H9 (cell line): ENCODE measurements at places on chromosomes 5 and 9. TPM values are rescaled to one million over a fixed set of nuclear protein-coding genes. Genes with fewer than 3 reads are reported as not detected.
A peak's percentile ranks its signal among the peaks of the same experiment; 100 is the strongest.

DNA sequence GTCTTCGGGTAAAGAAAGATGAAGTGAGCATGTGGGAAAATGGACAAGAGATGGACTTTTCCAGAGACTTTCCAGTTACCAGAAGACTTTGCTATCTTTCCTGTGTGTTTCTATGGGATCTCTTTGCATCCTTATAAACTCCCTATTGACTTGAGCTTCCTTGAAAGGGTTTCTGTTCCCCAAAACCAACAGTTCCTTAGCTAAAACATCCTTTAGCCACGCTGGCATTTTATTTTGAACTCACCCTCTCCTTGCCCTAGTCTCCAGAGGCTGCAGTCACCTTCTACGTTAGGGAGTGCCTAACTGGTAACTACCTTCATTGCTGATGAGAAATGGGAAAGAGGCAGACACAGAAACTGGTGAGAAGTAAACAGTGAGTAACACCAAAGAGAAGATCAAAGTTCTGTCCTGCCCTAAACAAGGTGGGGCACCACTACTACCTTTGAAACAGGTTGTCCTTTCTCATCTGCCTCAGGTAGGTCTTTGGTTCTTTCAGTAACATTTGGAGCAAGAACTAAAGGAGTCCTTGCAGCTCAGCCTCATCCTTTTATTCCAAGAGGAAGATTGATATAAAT, 402.9 kb downstream of the ENC1 start:
- no peak for DNase-seq
- no peaks in the 10 kb centered on the region for H3K36me3 ChIP-seq
- no peaks in the 10 kb centered on the region for H3K27me3 ChIP-seq
- H3K27ac ChIP-seq, result no peak overlapping the region

The HTR1A gene
- total RNA-seq, result 0.55 and 0.79 TPM in 2 replicates

- no peak overlapping the region for H3K4me3 ChIP-seq
- DNase-seq, result no peak
- peaks cover 4% of the 10 kb centered on the region; the same call in 2 of the 3 replicates for H3K36me3 ChIP-seq
- H3K4me1 ChIP-seq, result no peaks in the 10 kb centered on the region
- H3K27ac ChIP-seq, result no peak overlapping the region
- no peaks in the 10 kb centered on the region for H3K27me3 ChIP-seq
Measured at GRCh38 chr5:124524552-124525232, 221.7 kb downstream of the ZNF608 start.

DNA sequence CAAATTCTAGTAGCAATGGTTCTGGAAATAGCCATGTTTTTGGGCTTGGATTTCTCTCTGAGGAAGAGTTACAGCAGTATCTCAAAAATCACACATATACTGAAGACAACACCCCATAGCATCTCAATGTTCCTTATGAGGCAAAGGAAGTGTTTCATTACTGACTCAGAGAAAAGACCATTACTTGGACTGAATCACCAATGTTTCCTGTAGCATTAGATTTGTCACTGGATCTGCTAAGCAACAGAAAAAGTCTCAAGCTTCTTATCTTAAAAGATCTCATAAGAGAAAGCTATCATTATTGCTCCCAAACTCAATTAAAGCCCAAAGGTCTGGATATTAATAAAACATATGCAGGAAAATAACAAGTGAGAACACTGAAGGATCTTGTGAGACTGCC, 272.4 kb downstream of the ADAMTS6 start:
- DNase-seq, result no peak
- no peak overlapping the region for H3K27ac ChIP-seq
- H3K4me3 ChIP-seq, result no peak overlapping the region
- H3K27me3 ChIP-seq, result no peaks in the 10 kb centered on the region

- no peaks in the 10 kb centered on the region for H3K4me1 ChIP-seq
- no peak overlapping the region for H3K27ac ChIP-seq
- H3K27me3 ChIP-seq, result no peaks in the 10 kb centered on the region; the same call in 1 of the 2 replicates
- no peaks in the 10 kb centered on the region for H3K36me3 ChIP-seq
Measured at GRCh38 chr9:852539-852938, 11.0 kb downstream of the DMRT1 start.

- no peak overlapping the region for H3K27ac ChIP-seq
- no peak overlapping the region for H3K4me3 ChIP-seq
- no peaks in the 10 kb centered on the region for H3K36me3 ChIP-seq
Measured at GRCh38 chr5:7047511-7048261, 334.5 kb downstream of the TENT4A start.

- peaks cover 6% of the 10 kb centered on the region for H3K36me3 ChIP-seq
- no peak overlapping the region for H3K4me3 ChIP-seq
- H3K27ac ChIP-seq, result no peak overlapping the region
- H3K4me1 ChIP-seq, result no peaks in the 10 kb centered on the region; the same call in 1 of the 2 replicates
Measured at GRCh38 chr5:122639864-122640263, 135.0 kb upstream of the SNX2 start.

DNA sequence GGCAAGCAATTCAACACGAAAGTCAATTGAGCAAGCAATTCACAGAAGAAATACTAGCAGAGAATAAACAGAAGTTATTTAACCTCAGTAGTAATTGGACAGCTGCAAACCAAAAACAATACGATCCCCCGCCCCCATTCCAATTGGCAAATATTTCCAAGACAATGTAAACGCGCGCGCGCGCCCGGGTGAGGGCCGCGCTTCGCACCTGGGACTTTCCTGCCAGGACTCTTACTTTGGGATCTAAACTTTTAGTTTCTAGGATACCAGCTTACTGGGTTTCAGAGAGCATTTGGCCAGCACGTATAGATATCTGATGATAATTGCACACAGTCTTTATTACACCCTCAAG, 8.6 kb downstream of the RUFY1 start:
- H3K36me3 ChIP-seq, result peaks cover 16% of the 10 kb centered on the region; the same call in 2 of the 3 replicates
- peak overlapping the region; percentile 94 for H3K27ac ChIP-seq
- peak; percentile 71 for DNase-seq
- H3K27me3 ChIP-seq, result no peaks in the 10 kb centered on the region
- no peaks in the 10 kb centered on the region for H3K4me1 ChIP-seq

DNA sequence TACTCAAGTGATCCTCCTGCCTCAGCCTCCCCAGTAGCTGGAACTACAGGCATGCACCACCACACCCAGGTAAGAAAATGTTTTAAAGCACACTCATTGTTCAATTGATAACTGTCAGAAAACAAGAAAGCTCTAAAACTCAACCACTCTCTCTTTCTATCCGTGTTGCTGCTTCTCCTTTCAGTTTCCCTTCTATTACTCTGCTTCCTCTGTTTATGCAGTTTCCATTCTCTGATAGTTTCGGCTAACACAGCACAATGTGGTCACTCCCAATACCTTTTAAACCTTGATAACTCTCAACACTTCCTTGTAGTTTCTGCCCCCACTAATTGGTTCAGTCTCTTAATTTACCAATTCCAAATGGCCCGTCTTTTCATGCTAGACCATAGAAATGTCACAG, 59.2 kb upstream of the NR4A3 start:
- H3K27ac ChIP-seq, result no peak overlapping the region
- H3K4me3 ChIP-seq, result no peak overlapping the region
- H3K27me3 ChIP-seq, result no peaks in the 10 kb centered on the region
- no peaks in the 10 kb centered on the region for H3K4me1 ChIP-seq
- no peaks in the 10 kb centered on the region for H3K36me3 ChIP-seq
- DNase-seq, result no peak

- no peak overlapping the region for H3K4me3 ChIP-seq
- no peaks in the 10 kb centered on the region for H3K36me3 ChIP-seq
- H3K27ac ChIP-seq, result no peak overlapping the region
- no peaks in the 10 kb centered on the region for H3K4me1 ChIP-seq
- no peak for DNase-seq
Measured at GRCh38 chr9:35861161-35861897, 8.9 kb downstream of the OR13J1 start.

GRCh38 chr5:39977066-39977655, 552.4 kb upstream of the DAB2 start:
- H3K36me3 ChIP-seq, result no peaks in the 10 kb centered on the region
- no peak for DNase-seq
- H3K27ac ChIP-seq, result no peak overlapping the region
- no peaks in the 10 kb centered on the region for H3K4me1 ChIP-seq

- no peaks in the 10 kb centered on the region for H3K27me3 ChIP-seq
- H3K27ac ChIP-seq, result no peak overlapping the region
- no peak overlapping the region for H3K4me3 ChIP-seq
- no peaks in the 10 kb centered on the region for H3K4me1 ChIP-seq
Measured at GRCh38 chr9:91395106-91395552, 28.5 kb downstream of the NFIL3 start.

The ARID3C gene
- total RNA-seq, result not detected in 2 replicates

DNA sequence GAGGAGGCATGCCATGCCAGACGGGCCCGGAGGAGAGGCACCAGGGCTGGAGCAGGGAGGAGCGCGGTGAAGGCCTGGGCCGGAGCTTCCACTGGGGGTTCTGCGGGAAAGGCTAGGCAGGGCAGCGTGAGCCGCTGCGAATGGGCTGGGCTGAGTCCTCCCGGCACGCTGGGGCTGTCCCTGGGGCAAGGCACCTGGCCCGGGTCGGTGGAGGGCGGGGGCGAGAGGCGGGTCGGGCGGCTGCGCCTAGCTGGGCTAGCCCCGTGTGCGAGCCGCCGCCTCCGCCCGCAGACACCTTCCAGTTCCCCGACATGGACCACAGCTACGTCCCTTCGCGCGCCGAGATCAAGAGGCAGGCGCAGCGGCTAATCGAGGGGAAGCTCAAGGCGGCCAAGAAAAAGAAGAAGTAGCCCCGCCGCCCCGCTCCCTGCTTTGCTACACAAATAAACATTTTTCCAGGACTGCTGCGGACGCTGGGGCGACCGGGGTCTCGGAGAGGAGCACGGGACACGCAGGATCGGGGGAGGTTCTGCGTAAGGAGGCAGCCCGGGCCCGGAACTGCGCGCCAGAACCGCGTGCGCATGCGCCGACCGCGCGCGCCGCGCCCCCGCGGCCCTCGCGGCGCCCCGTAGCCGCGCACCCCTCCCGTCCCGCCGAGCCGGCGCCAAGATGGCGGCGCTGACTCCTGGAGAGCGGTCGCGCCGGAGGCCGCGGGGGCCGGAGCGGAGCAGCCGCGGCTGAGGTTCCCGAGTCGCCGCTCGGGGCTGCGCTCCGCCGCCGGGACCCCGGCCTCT, at the start of gene RABL6:
TSS of gene RABL6 (plus strand) at position 668 of the 794 bp plus-strand sequence. CDS start 249 bp downstream, outside the sequence.
- no peak within 1 kb of the TSS for H3K27ac ChIP-seq
- H3K4me3 ChIP-seq, result peak within 1 kb of the TSS; percentile 80
- peaks cover 37% of the 10 kb centered on the region for H3K36me3 ChIP-seq
- H3K27me3 ChIP-seq, result no peaks in the 10 kb centered on the region; the same call in 1 of the 2 replicates

GRCh38 chr9:35863583-35863982, 6.6 kb downstream of the OR13J1 start:
- DNase-seq, result no peak
- H3K4me3 ChIP-seq, result no peak overlapping the region
- H3K27ac ChIP-seq, result no peak overlapping the region
- no peaks in the 10 kb centered on the region for H3K27me3 ChIP-seq
- H3K4me1 ChIP-seq, result peaks cover 2% of the 10 kb centered on the region; the same call in 1 of the 2 replicates

DNA sequence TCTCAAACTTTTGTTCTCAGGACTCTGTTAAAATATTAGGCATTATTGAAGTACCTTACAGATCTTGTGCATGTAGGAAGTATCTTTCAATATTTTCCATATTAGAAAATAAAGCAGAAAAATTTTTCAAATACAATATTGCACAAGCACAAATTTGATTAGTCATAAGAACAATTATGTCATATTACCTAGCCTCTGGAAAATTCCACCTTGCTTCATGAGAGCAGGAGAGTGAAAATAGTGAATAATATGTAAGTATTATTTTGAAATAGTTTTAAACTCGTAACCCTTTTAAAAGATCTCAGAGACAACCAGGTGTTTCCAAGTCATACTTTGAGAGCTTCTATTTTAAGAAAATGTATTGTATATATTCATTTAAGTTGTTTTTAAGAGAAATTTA, 1672.9 kb upstream of the ACO1 start:
- H3K36me3 ChIP-seq, result no peaks in the 10 kb centered on the region
- H3K4me1 ChIP-seq, result no peaks in the 10 kb centered on the region
- no peaks in the 10 kb centered on the region for H3K27me3 ChIP-seq
- no peak for DNase-seq
- H3K4me3 ChIP-seq, result no peak overlapping the region

GRCh38 chr9:130140706-130141105, 31.5 kb upstream of the NCS1 start:
- H3K27me3 ChIP-seq, result no peaks in the 10 kb centered on the region
- H3K4me1 ChIP-seq, result peaks cover 26% of the 10 kb centered on the region; the same call in 1 of the 2 replicates
- peaks cover 11% of the 10 kb centered on the region for H3K36me3 ChIP-seq

GRCh38 chr5:32325616-32326015, 12.9 kb upstream of the MTMR12 start:
- H3K27me3 ChIP-seq, result no peaks in the 10 kb centered on the region
- no peak for DNase-seq
- no peaks in the 10 kb centered on the region for H3K4me1 ChIP-seq
- no peaks in the 10 kb centered on the region; the same call in 2 of the 3 replicates for H3K36me3 ChIP-seq

- H3K36me3 ChIP-seq, result peaks cover 20% of the 10 kb centered on the region
- no peak overlapping the region for H3K27ac ChIP-seq
- H3K4me3 ChIP-seq, result no peak overlapping the region
- no peak for DNase-seq
- no peaks in the 10 kb centered on the region; the same call in 1 of the 2 replicates for H3K27me3 ChIP-seq
- H3K4me1 ChIP-seq, result no peaks in the 10 kb centered on the region
Measured at GRCh38 chr5:32044939-32045338, 129.2 kb downstream of the GOLPH3 start.

The N4BP3 gene
- 32.1 and 32.4 TPM in 2 replicates for total RNA-seq

The OLFM1 gene
- total RNA-seq, result 34.1 and 36.8 TPM in 2 replicates

DNA sequence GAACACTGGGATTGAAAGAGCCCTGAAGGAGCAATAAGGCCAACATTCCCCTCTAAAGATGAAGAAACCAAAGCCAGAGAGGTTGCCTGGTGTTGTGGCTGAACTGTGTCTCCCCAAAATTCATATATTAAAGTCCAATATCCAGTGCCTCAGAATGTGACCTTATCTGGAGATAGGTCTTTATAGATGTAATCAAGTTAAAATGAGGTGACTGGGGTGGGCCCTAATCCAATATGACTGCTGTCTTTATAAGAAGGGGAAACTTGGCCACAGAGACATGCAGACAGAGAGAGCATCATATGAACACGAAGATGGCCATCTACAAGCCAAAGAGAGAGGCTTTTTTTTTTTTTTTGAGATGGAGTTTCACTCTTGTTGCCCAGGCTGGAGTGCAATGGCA, 66.9 kb upstream of the PLPP1 start:
- no peak overlapping the region for H3K27ac ChIP-seq
- H3K36me3 ChIP-seq, result no peaks in the 10 kb centered on the region
- H3K4me3 ChIP-seq, result no peak overlapping the region
- DNase-seq, result no peak
- peaks cover 6% of the 10 kb centered on the region; the same call in 1 of the 2 replicates for H3K4me1 ChIP-seq

The FBLL1 gene
- 3.6 and 4.8 TPM in 2 replicates for total RNA-seq

DNA sequence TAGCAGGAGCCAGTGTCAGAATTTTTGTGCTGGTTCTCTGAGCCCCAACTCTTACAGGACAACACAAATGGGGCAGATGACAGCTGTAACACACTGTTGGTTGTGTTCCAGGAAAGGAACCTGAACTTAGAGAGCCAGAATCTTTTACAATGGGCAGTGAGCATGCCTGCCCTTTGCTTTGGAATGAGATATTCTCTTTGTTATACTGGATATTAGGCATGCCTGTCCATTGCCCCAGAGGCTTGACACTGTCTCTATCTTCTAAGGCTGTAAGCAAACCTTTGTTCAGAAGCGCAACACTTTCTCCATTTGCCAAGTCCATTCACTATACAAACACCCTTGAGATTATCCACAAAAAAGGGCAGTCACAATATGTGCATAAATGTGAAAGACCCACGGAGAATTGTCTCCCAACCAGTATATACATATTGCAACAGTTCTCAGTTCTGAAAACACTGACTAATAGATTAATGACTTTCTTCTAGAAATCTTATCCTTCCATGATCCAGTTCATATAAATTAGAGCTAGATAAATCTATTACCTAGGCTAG, 26.3 kb upstream of the CEP120 start:
- no peaks in the 10 kb centered on the region for H3K36me3 ChIP-seq
- H3K27ac ChIP-seq, result no peak overlapping the region
- H3K4me1 ChIP-seq, result no peaks in the 10 kb centered on the region
- H3K27me3 ChIP-seq, result no peaks in the 10 kb centered on the region
- no peak for DNase-seq

- H3K27ac ChIP-seq, result no peak overlapping the region
- no peak overlapping the region for H3K4me3 ChIP-seq
- H3K27me3 ChIP-seq, result no peaks in the 10 kb centered on the region
- peaks cover 11% of the 10 kb centered on the region; the same call in 1 of the 2 replicates for H3K4me1 ChIP-seq
- DNase-seq, result no peak
Measured at GRCh38 chr5:76542887-76543690, 80.1 kb downstream of the F2RL2 start.
